Inflammatory macrophage treated with lipopolysaccharide for 4 hours (primary cell): ENCODE measurements at places on chromosomes 5 and 9.
A peak's percentile ranks its signal among the peaks of the same experiment; 100 is the strongest.

GRCh38 chr5:122997294-122997693 is 39.2 kb downstream of the PPIC start:
- DNase-seq = no peak

- DNase-seq = no peak
Measured at GRCh38 chr5:118522626-118523025, 465.7 kb downstream of the DTWD2 start.

GRCh38 chr9:36163049-36163785 is 6.0 kb upstream of the CCIN start:
- DNase-seq = no peak

DNA sequence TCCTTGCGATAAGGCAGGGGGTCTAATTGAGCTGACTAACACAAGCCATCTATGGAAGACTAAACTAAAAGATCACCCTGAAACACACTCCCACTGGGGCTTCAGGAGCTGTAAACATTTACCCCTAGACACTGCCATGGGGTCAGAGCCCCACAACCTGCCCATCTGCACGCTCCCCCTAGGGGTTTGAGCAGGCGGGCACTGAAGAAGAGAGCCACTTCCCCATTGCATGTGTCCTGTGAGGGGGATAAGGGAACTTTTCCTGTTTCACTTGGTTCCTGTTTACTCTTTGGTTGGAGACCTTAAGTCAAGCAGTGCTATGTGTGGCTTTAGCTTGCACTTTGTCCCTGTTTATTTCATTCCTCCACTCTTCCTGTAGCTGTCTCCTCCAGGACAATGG is 1929.5 kb upstream of the CDH9 start:
- no peak for DNase-seq

- no peak for DNase-seq
Measured at GRCh38 chr5:57004800-57005199, 52.9 kb upstream of the MIER3 start.

DNA sequence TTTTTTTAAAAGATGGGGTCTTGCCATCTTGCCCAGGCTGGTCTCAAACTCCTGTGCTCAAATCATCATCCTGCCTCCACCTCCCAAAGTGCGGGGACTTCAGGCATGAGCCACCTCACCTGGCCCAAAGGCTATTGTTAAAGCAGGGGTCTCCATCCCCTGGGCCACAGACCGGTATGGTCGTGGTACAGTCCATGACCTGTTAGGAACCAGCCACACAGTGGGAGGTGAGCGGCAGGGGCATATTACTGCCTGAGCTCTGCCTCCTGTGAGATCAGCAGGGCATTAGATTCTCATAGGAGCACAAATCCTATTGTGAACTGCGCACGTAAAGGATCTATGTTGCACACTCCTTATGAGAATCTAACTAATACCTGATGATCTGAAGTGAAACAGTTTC is 7.3 kb upstream of the NOL6 start:
- DNase-seq = no peak

GRCh38 chr5:102664616-102665335 is 90.3 kb upstream of the PAM start:
- DNase-seq = no peak

DNA sequence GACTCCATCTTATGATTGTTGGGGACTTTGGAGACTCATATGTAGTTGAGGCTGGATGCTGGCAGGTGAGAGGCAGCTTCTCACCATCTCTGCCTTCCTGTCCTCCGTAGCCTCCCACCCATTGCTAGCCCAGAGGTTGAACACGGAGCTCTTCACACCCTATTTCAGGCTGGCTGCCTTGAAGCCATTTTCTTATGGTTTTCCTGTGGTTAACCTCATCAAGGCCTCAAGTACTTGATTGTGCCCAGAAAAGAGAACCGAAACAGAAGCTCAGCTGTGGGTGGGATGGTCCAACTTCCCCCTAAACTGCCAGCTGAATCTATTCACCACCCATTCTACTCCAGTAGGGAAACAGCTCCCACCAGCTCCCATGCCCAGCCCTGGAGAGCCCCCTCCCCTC is 102.9 kb downstream of the LIFR start:
- DNase-seq = peak; percentile 73

DNA sequence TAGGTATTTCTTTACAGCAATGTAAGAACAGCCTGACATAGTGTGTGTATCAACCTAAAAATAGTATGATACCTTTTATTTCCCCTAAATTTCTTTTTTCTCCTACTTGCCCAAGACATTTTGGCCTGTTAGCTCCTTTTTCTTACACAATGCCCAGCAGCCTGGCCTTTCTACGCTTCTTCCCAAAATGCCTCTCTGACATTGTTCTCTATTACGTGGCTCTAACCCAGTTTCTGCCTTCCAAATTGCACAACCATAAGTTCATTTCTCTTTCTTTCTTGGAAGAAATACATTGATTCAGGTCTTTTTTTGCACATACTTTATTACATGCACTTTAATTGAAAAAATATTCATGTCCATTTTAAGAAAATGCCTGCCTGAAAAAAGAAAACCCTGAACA is 408.2 kb downstream of the PRR16 start:
- no peak for DNase-seq

GRCh38 chr5:82793808-82794419 is 283.3 kb downstream of the TMEM167A start:
- DNase-seq = no peak

DNA sequence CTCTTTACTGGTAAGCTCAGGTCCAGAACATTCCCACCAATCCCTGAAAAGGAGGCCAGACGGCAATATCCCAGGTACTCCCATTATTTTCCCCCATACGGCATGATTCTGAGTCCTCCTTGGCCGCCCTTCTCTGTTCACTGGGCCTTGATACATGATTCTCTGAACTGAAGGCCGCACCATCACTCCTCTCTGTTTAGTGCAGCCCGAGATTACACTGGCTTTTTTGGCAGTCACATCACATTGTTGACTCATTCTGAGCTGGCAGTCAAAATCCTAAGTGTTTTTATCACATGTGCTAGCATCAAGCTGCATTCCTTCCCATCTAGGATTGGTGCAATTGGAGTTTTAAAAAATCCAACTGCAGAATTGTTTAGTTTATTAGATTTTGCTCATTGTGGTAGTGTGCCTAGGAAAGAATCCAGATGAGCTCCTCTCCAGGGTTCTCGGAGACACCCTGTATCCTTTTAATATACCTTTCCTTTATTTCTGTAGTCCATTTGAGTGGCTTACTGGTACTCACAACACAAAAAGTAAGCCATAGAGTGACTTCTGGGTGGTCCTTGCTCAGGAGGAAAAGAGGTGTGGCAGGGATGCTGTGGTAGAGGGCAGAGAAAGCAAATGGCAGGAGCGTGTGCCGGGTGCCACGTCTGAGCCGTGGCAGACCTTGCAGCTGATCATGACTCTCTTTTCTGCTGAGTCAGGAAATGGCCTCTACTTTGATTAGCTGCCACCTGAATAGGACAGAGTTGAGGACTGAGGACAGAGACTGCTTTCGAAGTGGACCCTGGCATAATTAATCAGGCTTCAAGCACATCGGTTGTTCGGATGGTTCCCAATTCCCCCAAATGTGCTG is 121.1 kb upstream of the IL12B start:
- DNase-seq = no peak

DNA sequence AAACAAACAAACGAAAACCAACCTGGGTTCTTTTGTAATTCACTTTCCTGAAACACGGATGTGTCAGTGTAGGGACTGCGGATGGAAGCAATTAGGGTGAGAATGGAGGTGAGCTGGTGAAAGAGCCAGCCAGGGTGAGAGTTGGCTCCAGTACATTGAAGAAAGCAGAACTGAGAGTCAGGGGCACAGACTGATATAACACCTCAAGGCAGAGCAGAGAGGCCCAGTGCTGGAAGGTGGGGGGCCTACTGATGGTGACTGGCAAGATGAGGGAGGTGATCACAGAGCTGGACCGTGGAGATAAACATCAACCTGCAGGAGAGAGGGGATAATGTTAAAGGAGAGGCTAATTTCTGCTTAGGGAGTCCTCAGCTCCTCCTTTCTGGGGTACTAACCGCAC is 221.1 kb downstream of the MAN2A1 start:
- no peak for DNase-seq

- DNase-seq = no peak
Measured at GRCh38 chr9:14131356-14132088, 182.4 kb downstream of the NFIB start.

GRCh38 chr5:135236908-135237747 is 161.9 kb downstream of the MACROH2A1 start:
- no peak for DNase-seq

DNA sequence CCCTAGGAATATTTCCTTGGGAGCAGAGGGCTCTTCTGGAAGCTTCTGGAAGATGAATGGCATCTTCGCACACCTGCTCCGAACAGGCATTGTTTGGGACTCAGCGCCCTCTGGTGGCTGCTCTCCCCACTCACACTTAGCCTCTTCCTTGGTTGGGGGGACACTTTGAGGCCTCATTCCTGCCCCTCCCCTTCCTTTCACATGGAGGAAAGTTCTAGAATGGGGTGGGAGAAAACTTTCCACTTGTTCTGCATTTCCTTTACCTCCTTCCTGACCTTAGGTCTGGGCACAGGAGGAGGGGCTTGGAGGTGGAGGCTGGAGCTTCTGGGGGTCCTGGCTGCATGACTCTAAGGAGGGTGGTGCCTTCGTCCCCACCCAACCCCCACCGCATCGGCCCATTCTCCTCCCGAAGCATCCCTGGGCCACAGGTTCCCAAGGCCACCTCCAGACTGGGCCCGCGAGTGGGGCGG is 19.3 kb upstream of the SMIM32 start:
- peak; percentile 32 for DNase-seq

DNA sequence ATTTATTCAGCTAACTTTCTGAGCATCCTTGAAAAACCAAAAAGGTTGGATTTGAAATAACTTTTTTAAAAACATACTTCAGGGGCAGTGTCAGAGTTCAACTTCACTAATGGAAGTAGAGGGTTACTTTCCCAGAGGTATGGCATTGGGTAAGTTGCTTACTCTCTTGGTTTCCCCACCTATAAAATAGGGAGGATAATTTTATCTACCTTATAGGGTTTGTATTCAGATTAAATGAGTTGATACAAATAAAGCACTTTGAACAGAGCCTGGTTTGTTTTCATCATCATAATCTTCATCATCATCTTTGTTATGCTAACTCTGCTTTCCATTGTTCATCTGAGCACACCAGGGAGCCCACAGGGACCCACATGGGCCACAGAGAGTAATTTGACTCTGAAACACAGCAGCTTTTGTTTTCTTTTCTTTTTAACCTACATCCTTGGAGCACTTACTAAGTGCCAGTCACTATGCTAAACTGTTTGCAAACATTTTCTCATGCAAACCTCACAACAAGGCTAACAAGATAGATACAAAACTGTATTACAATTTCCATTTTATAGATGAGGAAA is 179.1 kb upstream of the SLC24A2 start:
- DNase-seq = no peak

GRCh38 chr5:20229303-20230005 is 241.5 kb upstream of the CDH18 start:
- no peak for DNase-seq

DNA sequence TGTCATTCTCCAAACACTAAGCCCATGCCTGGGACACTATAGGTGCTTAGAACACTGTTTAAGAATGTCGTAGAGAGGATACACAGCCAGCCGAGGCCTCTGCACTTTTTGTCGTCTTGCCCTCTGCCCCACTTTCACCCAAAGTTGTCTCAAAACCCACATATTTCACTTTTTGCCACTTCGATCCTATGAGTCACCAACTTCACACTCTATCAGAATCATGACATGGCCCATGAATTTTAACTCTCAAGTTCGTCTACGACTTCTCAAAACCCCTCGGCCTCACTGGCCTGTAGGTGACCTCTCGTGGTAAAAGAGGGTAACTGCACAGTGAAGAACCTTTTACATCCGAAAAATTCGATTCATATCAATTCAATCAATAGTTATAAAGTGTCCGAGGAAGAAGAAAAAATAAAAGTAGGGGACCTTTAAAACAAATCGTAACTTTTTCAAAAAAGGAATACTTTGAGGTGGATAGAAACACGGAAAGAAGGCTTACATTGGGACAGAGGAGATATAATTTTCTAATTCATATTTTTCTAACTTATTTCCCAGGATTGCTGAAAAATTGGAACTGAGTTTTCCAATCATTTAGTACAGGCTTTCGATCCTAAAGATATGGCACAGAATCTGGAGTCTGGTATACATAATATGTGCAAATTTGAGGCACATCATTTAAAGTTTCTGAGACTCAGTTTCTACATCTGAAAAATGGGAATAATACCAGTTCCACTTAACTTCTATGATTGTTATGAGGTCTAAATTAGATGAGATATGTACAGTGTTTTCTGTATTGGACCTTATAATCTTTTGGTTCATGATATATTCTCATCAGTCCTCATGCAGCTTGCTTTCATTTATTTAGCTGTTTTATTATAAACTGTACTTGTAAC is 122.6 kb downstream of the APBA1 start:
- peak; percentile 31 for DNase-seq

- DNase-seq = peak; percentile 36
Measured at GRCh38 chr5:119470851-119471451, 18.7 kb downstream of the HSD17B4 start.

GRCh38 chr5:41414598-41414997 is 95.8 kb downstream of the PLCXD3 start:
- no peak for DNase-seq

DNA sequence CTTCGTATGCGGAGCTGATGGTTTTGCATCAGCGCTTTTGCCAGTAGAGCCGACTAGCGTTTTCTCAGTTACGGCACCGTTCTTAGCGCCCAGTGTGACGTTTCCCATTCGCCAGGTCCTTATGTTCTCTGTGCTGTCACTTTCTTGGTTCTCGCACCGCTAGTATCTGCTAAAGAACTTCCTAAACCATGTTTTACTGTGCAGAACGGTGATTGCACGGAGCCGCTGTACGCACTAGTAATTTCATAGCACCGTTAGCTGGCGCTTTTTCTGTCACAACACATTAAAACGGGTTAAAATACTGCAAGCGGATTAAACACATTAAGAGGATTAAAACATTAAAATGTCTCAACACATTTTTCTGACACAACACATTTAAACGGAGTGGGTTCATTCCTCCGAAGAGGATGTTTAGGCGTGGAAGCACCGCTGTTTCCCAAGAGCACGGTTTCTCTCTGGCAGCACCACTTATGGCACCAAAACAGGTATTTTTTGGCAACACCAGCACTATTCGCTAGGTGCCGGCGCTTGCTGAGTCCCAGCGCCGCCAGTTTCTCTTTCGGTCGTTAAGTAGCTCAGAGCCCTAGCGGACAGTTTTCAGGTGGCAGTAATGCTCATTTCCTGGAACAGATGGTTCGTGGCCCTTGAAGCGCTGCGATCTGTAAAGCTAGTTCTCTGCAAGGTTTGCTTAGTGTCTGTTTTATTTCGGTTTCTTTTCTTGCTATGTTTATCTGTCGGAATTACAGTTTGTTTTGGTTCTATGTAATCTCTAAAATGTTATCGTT is 20.3 kb downstream of the ANXA2R start:
- peak; percentile 91 for DNase-seq
